Stimulated activated memory B cell treated with anti-CD40 and anti-IgM and Interleukin-4, amounts not matched to agents 10 μg/mL and 1 μg/mL and 100 μg/mL, for 72 hours (primary cell): ENCODE measurements at places on chromosomes 13 and 19.
A peak's percentile ranks its signal among the peaks of the same experiment; 100 is the strongest.

- ATAC-seq, result no peak
Measured at GRCh38 chr19:49831592-49831991, 13.5 kb downstream of the MED25 start.

DNA sequence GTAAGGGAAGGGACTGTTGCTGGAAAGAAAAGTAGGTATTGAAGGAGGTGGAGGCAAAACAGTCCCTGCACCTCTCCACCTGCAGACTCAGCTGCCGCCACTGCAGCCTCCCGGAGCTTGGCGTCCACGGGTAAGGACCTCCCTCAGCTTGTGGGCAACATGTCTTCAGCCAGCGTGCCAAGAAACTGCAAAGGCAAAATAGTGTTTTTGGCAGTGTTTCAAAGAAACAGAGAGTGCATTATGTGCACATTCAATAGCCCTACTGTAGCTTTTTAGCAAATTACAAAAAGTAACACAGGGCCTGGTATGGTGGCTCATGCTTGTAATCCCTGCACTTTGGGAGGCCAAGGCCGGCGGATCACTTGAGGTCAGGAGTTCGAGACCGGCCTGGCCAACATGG is 57.4 kb downstream of the ATP11A start:
- ATAC-seq, result no peak

- ATAC-seq, result no peak
Measured at GRCh38 chr19:46975925-46976782, 43.5 kb upstream of the NPAS1 start.

DNA sequence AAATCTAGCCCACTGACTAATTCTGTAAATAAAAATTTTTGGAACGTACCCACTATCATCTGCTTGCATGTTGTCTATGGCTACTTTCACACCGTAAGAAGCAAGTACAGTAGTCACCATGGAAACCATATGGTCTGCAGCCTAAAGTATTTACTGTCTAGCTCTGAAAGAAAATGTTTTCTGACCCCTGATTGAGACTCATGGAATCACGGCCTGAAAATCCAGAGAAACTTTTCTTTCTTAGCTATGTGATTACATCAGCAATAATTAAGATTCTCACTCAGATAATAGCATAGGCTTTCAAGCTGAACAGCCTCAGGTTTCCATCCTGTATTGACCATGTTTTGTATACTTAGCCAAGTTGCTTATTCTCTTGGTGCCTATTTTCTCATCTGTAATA is 264.6 kb downstream of the NHLRC3 start:
- no peak for ATAC-seq

DNA sequence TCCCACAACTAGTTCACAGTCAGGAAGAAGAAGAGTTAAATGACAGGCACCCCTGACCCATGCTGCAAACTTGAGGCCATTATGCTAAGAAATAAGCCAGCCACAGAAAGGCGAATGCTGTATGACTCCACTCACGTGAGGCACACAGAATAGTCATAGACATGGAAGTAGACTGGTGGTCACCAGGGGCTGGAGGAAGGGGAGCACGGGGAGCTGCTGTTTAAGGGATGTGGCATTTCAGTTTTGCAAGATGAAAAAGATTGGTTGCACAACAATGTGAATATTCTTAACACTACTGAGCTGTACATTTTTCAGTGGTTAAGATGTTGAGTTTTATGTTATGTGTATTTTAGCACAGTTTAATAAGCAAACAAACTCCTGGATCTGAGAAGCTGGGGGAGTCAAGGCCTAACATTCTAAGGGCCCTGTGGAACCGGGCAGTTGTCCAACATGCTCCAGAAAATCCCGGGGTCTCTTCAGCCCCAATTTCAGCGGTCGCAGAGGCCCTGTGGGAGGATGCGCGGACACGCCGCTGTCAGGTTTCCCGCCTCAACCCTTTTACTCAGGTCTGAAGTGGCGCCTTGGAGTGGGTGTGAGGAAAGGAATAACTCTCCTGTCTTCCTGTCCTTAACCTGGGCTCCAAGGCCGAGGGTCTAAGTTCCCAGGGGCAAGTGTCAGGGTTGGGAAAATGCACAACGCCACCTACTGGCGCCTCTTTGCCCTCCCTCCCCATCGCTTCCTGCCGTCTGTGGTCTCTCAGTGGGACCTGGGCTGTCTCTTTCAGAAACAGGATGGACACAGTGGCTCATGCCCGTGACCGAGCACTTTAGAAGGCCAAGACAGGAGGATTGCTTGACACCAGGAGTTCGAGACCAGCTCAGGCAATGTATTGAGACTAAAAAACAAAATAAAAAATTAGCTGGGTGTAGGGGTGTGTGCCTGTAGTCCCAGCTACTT is 4.4 kb upstream of the TMEM272 start:
- no peak for ATAC-seq

DNA sequence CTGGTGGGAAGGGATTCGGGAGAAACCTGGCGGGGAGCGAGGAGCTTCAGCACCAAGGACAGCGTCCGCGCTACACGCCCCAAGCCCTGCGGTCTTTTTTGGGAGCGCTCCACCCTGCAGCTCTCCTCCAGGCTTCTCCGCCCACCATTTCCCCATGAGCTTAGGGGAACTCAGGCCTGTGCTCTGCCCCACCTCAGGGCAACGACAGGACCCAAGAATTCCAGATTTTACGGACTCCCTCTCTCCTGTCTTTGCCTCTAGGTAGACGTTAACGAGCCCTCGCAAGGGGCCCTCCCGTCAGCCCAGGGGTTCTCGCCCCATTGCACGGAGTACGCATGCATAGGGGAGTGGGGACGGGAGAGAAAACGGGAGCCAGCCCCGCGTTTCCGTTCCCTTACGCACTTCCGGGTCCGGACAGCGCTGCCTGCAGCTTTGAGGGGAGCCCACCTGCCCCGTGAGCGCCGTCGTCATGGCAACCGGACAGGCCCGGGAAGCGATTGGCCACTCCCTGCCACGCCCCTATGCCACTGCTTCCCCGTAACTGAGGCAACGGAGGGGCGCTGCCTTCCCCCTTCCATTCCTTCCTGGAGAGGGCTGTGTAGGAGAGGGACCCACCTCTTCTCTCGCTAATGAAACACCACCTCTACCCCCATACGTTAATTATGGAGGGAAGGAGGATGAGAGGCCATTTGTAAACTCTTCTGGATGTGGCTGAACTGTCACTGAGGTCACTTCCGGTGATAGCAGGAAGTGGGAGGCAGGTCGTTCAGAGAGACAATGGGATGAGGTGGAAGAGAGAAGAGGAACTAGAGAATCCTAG is 20.8 kb downstream of the NOVA2 start:
- ATAC-seq, result peak; percentile 54

- ATAC-seq, result no peak
Measured at GRCh38 chr19:1277061-1277460, 1.7 kb downstream of the FAM174C start.

DNA sequence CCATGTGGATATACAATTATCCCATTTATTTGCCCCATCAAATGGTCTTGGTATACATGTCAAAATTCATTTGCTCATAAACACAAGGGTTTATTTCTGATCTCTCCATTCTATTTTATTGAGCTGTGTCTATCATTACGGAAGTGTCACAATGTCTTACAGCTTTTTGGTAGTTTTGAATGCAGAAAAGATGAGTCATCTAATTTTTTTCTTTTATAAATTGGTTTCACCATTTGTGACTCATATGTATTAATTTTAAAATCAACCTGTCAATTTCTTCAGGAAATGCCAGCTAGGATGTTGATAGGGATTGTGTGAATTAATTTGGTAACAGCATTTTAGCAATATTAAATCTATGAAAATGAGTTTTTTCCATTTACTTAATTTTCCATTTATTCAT is 2549.4 kb downstream of the PCDH9 start:
- ATAC-seq, result no peak

DNA sequence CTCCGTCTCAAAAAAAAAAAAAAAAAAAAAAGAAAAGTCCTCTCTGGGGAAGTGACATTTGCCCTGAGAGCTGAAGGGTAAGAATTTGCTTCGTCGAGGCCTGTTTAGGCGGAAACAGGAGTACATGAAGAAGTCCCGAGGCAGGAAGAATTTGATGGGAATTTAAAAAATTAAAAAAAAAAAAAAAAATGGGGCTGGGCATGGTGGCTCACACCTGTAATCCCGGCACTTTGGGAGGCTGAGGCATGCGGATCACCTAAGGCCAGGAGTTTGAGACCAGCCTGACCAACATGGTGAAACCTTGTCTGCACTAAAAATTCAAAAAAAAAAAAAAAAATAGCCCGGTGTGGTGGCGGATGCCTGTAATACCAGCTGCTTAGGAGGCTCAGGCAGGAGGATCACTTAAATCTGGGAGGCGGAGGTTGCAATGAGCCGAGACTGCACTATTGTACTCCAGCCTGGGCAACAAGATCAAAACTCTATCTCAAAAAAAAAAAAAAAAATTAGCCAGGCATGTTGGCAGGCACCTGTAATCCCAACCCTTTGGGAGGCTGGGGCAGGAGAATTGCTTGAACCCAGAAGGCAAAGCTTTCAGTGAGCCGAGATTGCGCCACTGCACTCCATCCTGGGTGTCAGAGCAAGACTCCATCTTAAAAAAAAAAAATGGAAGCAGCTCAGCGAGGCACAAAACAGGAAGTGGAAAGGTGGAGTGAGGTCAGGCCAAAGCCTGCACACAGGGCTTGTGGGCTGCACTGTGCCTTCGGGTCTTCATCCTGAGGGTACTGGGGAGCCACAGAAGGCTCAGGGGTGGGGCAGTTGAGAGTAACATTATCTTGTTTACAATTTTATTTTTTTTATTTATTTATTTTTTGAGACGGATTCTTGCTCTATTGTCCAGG is 4.9 kb downstream of the BAX start:
- ATAC-seq, result no peak

GRCh38 chr19:39588066-39588465 is 14.3 kb upstream of the LGALS13 start:
- no peak for ATAC-seq

DNA sequence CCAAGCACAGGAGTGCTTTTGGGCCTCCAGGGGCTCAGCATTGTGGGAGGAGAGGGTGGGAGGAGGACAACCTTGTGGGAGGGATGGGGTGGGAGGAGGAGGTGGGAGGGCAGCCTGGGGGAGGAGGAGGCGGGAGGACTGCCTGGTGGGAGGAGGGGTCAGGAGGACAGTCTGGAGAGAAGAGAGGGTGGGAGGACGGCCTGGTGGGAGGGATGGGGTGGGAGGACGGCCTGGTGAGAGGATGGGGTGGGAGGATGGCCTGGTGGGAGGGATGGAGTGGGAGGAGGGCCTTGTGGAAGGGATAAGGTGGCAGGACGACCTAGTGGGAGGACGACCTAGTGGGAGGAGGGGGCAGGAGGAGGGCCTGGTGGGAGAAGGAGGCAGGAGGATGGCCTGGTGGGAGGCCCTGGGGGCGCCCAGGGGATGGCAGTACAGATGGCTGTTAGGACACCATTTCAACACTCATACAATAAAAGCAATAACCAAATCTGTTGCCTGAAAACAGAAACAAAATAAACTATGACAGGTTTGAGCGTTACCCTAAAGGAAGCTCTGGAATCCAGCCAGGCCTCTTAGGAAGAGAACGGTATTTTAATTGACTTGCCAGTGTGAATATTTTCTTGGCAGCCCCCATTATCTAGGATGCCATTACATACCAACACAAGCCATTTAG is 63.7 kb downstream of the CRYL1 start:
- ATAC-seq, result no peak

DNA sequence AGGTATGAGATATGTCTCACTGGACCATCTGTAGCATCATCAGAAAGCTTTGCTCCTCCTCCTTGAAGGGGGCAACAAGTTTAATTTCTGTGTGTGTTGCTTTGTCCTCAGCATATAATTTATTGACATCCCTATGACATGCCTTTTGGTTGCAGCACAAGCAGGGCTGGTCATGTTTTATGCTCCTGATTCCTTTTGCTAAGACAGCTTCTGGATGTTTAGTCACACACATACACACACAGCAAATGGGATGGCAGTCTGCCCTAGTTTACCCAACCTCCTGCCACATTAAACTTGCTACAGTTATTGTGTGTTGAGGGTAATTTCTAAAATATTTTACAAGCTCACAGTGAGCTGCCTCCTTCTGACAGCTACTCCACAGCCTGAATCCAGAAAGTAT is 217.9 kb upstream of the RXFP2 start:
- no peak for ATAC-seq

- ATAC-seq, result no peak
Measured at GRCh38 chr13:24742977-24743376, 21.0 kb upstream of the RNF17 start.
